ENCODE measurements at places on chromosomes 3 and 15. TPM values are rescaled to one million over a fixed set of nuclear protein-coding genes. Genes with fewer than 3 reads are reported as not detected.

- no peak for ATAC-seq
These were observed 33.9 kb downstream of the SHQ1 start for GRCh38 chr3:72814308-72814707.

The ST3GAL6 gene
- not detected for total RNA-seq

- ATAC-seq: no peak
These were observed 79.3 kb downstream of the TNIK start for GRCh38 chr3:171380711-171381425.

DNA sequence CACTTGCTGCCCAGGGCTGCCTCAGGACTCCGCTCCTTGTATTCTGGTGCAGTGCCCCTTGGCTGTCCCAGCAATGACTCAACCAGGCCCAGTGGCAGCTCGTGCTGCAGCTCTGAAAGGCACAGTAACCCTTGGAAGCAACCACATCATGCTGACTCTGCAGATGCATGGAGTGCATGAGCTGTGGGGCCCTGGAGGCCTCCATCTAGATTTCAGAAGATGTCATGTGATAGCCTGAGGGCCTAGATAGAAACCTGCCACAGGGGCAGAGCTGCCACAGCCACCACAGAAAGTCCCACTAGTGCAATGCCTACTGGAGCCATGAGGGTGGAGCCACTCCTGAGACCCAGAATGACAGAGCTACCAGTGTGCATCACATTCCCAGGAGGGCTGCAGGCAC, 117.1 kb upstream of the SMAD3 start:
- peak; percentile 91 for ATAC-seq

The MESD gene
- 28.4 TPM for total RNA-seq

The WHAMM gene
- 4.3 TPM for total RNA-seq

The IL5RA gene
- 0.79 TPM for total RNA-seq

DNA sequence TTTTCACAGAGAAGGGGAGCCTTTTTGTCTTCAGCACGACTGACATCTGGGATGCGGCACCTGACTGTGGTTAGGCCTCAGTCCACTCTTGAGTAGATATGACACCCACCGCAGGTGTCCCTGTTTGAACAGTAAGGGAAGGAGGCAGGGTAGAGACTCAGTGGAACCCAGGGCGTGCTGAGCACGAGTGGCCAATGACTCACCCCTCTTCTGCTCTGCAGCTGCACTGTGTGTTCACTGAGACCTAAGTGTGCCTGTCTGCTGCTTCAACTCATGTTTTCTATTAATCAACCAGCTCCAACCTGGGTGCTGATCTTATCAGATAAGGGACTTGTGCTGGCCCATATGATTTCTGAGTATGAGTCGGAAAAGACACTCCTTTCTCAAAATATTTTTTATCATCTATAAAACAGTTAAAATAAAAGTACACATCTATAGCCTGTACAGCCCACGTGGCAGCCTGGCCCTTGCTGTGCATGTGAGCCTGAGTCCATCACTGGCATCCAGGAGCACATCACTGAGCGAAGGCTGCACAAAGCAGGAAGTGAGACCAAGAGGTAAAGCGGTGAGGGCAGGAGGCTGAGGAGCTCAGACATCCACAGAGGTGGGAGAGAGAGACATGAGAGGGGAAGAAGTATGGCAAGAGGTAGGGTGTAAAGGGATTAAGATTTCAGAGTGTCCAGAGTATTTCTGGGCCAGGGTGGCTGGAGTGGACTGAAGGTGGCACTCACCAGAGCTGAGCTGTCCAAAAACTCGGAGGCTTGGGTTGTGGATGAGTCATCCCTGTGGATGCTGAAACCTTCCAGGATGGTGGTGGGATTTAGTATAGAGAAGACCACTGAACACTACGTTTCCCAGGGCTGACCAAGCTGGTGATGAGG, 49.2 kb downstream of the SLC41A3 start:
- ATAC-seq: peak; percentile 50

The BOC gene
- not detected for total RNA-seq

DNA sequence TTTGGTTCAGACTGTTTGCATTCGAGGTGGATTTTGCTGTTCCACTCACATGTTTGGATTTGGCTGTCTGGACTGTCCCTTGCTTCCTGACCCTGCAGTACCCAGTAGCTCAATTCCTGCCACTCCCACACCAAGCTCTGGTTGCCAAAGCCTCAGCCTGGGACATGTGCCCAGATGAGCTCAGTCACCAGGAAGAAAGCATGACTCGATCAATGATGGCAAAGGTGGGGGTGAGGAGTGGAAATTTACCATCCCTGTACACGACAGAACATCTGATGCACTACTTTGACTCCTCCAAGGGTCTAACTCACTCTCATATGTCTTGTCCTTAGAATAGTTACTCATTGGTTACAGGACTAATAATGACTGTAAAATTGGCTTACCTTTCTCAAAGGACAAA, 45.2 kb downstream of the ZNF385D start:
- no peak for ATAC-seq

GRCh38 chr3:69180869-69181591, 58.6 kb upstream of the LMOD3 start:
- no peak for ATAC-seq

The NOX5 gene
- total RNA-seq: not detected

The RBP2 gene
- not detected for total RNA-seq

- ATAC-seq: no peak
These were observed 46.9 kb upstream of the PPP2R3A start for GRCh38 chr3:135918600-135918999.

- no peak for ATAC-seq
These were observed 78.4 kb upstream of the NR2F2 start for GRCh38 chr15:96252148-96252547.

The CYP19A1 gene
- 0.79 TPM for total RNA-seq

DNA sequence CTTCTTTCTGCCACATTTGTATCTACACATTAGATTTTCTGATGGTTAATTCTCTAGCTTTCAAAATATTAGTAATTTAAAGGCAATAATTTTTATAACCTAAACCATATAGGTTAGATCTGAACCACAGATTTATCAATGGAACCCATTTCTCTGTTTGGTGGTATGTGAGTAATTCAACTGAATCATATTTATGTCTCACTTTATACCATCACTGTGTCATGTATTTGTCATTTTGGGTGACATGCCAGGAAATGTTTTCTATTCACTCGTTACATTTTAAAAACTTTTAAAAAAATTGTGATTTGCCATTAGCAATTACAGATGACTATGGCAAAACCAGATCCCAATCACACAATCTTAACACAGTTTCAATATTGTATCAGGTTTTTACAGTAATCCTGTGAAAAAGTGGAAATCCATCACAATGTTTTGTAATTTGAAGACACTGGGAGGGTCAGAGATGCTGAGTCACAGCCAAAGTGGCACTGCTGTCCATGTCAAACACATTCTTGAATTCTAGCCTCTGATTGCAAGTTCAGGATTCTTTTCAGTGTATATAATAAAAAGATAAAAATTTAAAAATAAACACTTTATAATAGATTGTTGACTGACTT, 356.0 kb upstream of the RBMS3 start:
- ATAC-seq: peak; percentile 75

GRCh38 chr3:8464668-8465067, 37.0 kb upstream of the LMCD1 start:
- ATAC-seq: no peak

- ATAC-seq: no peak
These were observed 130.3 kb upstream of the ZPLD1 start for GRCh38 chr3:102304550-102304949.

- ATAC-seq: no peak
These were observed 2.7 kb downstream of the MTFMT start for GRCh38 chr15:65026756-65027155.

The SNTN gene
- total RNA-seq: not detected

The PDZRN3 gene
- not detected for total RNA-seq

DNA sequence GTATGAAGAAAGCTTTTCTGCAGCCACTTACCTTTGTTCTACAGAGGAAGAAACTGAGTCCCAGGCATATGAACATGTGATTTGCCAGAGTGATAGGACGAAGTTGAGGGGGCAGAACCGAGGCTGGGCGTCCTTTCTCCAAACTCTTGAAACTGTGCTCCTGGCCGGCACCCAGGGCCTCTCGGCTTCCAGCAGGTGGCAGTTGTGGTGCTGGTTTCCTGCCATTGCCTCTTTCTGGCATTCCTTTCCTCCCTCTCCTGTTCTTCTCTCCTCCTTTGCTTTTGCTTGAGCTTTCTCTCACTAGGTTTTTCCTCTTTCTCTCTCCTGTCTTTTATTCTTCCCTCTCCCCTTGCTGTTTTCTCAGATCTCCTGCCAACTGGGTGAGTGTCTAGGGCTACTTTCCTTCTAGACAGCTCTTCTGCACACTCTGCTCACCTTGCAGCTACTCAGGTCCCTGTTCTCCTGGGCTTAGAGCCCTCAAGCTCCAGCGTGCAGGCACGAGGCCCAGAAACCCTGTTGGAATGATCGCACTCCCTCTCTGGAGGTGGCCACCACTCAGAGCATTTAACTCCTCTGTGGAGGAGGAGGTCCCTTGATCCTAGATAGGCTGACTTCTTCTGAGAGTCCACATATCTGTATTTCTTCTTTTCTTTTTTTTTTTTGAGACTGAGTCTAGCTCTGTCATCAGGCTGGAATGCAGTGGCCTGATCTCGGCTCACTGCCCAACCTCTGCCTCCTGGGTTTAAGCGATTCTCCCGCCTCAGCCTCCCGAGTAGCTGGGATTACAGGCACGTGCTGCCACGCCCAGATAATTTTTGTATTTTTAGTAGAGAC, 26.2 kb downstream of the TRAK1 start:
- no peak for ATAC-seq

- no peak for ATAC-seq
These were observed 96.3 kb downstream of the STT3B start for GRCh38 chr3:31629054-31629453.

DNA sequence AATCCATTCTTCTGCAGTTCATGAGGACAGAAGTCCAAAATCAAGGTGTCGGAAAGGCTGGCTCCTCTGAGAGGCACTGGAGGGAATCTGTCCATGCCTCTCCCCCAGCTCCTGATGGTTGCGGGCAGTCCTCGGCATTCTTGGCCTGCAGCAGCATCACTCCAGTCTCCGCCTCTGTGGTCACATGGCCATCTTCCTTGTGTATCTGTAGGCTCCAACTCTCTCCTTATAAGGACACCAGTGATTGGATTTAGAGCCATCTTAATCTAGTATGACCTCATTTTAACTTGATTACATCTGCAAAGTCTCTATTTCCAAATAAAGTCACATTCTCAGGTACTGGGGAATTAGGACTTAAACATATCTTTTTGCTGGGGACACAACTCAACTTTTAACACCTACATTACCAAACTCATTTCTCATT, 56.0 kb upstream of the FLNB start:
- no peak for ATAC-seq

DNA sequence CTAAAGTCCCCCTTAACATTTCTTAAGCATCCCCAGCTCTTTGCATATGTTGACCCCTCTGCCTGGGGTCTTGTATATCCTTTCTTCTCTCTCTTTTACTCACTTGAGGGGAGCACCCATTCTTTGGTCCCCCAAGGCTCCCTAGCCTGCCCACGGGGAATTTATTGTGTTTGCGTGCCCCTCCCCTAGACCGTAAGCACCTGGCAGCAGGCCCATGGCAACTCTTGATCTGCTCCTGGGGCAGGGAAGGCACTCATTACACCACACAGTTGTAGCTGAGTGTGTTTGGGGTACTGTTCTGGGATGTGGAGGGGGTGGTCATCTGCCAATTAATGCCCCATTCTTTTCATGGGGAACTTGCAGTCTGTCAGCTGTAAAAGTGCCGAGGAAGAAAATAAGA, 27.3 kb upstream of the SMAD6 start:
- ATAC-seq: no peak

- ATAC-seq: no peak
These were observed 173.6 kb downstream of the PPM1L start for GRCh38 chr3:160929595-160929994.

- peak; percentile 22 for ATAC-seq
These were observed 2.2 kb upstream of the CRTAP start for GRCh38 chr3:33111581-33111980.

The LMCD1 gene
- 9.8 TPM for total RNA-seq

- ATAC-seq: no peak
These were observed 7.0 kb downstream of the NR2F2 start for GRCh38 chr15:96337365-96338023.

- no peak for ATAC-seq
These were observed 144.3 kb downstream of the STAC start for GRCh38 chr3:36524560-36524959.

DNA sequence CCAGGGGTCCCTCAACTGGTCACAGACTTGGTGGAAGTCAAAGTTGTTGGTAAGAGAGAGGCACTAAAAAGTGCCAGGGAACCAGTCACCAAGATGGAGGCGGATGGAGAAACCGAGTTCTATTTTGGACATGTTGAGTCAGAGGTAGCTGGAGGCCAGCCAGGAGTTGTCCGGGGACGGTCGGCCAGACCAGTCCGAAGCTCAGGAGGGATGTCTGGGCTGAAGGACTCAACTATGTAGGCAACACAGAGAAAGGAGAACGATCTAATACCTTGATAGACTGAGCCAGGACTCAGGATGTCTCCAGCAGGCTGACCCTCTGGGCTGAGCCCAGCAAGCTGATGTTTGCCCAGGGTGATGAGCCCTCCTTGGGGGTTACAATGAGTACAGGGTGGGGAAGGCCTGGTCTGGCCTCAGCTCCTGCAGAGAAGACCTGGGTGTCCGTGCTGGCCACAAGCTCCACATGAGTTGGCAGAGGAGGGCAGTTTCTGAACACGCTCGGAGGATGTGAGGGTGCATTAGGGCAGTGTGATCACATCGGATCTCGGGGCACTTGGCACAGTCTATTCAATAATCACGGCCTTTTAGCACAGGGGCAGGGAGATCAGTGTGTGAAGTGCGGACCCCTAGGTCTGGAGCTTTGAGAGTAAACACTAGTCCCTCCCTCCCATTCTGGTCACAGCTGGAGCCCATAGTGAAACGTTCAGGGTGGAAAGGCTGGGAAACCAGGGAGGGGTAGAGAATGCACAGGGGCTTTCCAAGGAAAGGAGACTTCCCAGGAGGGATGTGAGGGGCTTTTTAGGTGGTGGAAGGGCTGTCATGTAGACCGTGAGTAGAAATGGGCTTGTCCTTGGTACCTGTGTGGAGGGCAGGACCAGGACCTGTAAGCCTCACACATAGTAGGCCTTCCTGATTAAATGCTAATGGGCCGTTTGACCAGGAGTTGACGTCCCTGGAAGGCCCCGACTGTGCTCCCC, 111.9 kb downstream of the ETFA start:
- ATAC-seq: no peak

All from activated T-helper 17 cell treated with anti-CD3 and anti-CD28 coated beads, Interleukin-2, amount 50 U/mL, for 72 hours (primary cell).